ENCODE measurements at places on chromosomes 13 and 19. TPM values are rescaled to one million over a fixed set of nuclear protein-coding genes. Genes with fewer than 3 reads are reported as not detected.

IRS2 gene
- total RNA-seq: 1.6 TPM

SELENOV gene
- not detected for total RNA-seq

ZNF490 gene
- 14.7 TPM for total RNA-seq

SLC7A9 gene
- total RNA-seq: 0.16 TPM

ATXN8OS gene
- total RNA-seq: not detected

RASGRP4 gene
- 1.6 TPM for total RNA-seq

IGFL2 gene
- not detected for total RNA-seq

LYPD4 gene
- not detected for total RNA-seq

ZNF560 gene
- not detected for total RNA-seq

LRRC8E gene
- not detected for total RNA-seq

LRRC25 gene
- total RNA-seq: not detected

RYR1 gene
- 1.6 TPM for total RNA-seq

C1QTNF9 gene
- not detected for total RNA-seq

CYP2A6 gene
- not detected for total RNA-seq

LGALS14 gene
- total RNA-seq: 0.37 TPM

IGFL4 gene
- total RNA-seq: not detected

ERICH4 gene
- not detected for total RNA-seq

CEACAM6 gene
- not detected for total RNA-seq

PLEKHA4 gene
- total RNA-seq: 5.6 TPM

CYP4F2 gene
- total RNA-seq: not detected

PLPPR3 gene
- total RNA-seq: not detected

TLE6 gene
- 1.9 TPM for total RNA-seq

FOSB gene
- 5.6 TPM for total RNA-seq

SPPL2B gene
- 72.4 TPM for total RNA-seq

CYP2A7 gene
- not detected for total RNA-seq

ATP4A gene
- total RNA-seq: not detected

ZNF208 gene
- 0.99 TPM for total RNA-seq

CLEC17A gene
- not detected for total RNA-seq

THAP8 gene
- 4.2 TPM for total RNA-seq

FGF14 gene
- not detected for total RNA-seq

NAPSA gene
- 5.3 TPM for total RNA-seq

POU4F1 gene
- 0.18 TPM for total RNA-seq

CBLC gene
- not detected for total RNA-seq

STAP2 gene
- total RNA-seq: 8.8 TPM

CD37 gene
- total RNA-seq: 126 TPM

FAM216B gene
- total RNA-seq: not detected

SPRED3 gene
- 0.84 TPM for total RNA-seq

EBI3 gene
- 2.6 TPM for total RNA-seq

CATSPERD gene
- total RNA-seq: not detected

RDH8 gene
- not detected for total RNA-seq
